ENCODE measurements at places on chromosomes 5 and 9.

GRCh38 chr5:78543292-78543691 lies 105.3 kb downstream of the LHFPL2 start:
- no peak for DNase-seq

GRCh38 chr5:7882926-7883325 lies 14.0 kb downstream of the MTRR start:
- DNase-seq, result no peak

DNA sequence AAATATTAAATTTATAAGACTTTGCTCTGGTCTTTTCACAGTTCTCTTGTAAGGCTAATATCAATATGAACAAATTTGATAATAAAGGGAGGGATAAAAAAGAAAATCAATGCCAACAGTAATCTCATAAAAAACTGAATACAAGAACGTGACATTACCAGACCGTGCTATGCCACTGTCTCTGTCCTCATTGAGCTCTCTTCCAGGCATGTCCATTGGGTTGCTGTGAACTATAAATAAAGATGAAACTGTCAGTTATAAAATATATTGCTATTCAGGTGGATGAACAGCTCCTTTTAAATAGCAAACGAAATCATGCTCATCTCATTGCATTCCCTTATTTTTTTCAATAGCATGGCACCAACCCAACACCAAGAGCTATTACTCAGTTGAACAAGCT lies 74.0 kb upstream of the RAPGEF6 start:
- no peak for DNase-seq

DNA sequence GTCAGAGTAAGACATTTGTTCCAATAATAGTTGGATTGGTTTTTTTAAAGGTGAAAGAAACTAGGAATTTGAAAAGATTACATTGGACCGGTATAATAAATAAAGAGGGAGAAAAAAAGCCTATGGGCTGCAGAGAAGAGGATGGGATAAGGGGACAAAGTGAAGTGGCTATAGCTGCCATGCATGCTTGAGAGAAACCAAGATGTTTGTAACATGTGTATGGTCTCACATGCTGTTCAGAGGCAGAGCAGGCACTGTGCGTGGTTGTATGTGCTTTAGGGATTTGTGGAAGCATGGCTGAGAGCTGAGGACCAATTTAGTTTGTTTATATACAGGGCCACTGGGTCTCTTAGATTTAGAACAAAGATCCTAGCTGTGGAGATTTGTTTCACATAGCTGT lies 32.7 kb downstream of the LNPEP start:
- no peak for DNase-seq

DNA sequence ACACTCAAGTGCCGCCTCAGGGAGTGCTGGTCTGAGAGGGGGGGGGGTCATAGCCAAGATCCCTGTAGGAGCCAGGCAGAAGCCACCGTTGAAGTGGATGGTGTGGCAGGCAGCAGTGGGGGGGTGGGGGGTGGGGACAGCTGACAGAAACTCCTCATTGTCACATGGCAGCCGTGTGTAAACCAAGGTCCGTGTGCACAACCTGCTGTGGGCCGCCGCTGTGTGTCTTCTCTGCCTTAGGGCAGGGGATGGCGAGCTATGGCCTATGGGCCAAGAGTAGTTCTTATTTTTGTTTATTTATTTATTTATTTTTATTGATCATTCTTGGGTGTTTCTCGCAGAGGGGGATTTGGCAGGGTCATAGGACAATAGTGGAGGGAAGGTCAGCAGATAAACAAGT lies 13.4 kb downstream of the SQSTM1 start:
- DNase-seq, result no peak
